ENCODE measurements at places on chromosomes 3 and 15. TPM values are rescaled to one million over a fixed set of nuclear protein-coding genes. Genes with fewer than 3 reads are reported as not detected.

The CMTM7 gene
- 122 TPM for polyA plus RNA-seq

The EEF1AKMT4 gene
- 3.4 TPM for polyA plus RNA-seq

DNA sequence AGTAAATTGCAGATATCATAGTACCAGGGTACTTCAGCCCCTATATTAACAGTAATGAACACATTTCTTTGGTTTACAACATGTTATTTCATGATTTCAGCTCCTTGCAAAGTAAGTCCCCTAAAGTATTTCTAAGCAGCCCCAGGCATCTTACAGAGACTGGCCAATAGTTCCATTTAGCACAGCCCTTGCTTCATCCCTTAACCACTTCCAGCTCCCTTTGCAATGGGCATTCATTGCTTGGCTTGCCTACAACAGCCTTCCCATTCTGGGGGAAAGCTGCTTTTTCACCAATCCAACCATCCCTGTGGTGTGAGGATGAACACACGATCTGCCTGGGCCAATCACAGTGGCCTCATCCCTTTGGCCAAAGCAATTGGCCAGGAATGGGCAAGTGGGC lies 67.2 kb upstream of the XCR1 start:
- H3K4me3 ChIP-seq, result no peak overlapping the region
- peaks cover 6% of the 10 kb centered on the region for H3K27me3 ChIP-seq
- H3K4me1 ChIP-seq, result peaks cover 30% of the 10 kb centered on the region
- H3K36me3 ChIP-seq, result no peaks in the 10 kb centered on the region
- no peak overlapping the region for H3K27ac ChIP-seq

GRCh38 chr3:30455840-30456239 lies 150.6 kb upstream of the TGFBR2 start:
- H3K4me3 ChIP-seq, result peak overlapping the region; percentile 60
- H3K27me3 ChIP-seq, result no peaks in the 10 kb centered on the region
- peaks cover 20% of the 10 kb centered on the region for H3K36me3 ChIP-seq
- H3K4me1 ChIP-seq, result peaks cover 13% of the 10 kb centered on the region

GRCh38 chr15:47820057-47820746 lies 102.9 kb downstream of the SEMA6D start:
- H3K36me3 ChIP-seq, result no peaks in the 10 kb centered on the region
- H3K4me1 ChIP-seq, result no peaks in the 10 kb centered on the region
- H3K27me3 ChIP-seq, result peaks cover 6% of the 10 kb centered on the region
- no peak for DNase-seq
- H3K27ac ChIP-seq, result no peak overlapping the region
